ENCODE measurements at places on chromosomes 12 and 14.

DNA sequence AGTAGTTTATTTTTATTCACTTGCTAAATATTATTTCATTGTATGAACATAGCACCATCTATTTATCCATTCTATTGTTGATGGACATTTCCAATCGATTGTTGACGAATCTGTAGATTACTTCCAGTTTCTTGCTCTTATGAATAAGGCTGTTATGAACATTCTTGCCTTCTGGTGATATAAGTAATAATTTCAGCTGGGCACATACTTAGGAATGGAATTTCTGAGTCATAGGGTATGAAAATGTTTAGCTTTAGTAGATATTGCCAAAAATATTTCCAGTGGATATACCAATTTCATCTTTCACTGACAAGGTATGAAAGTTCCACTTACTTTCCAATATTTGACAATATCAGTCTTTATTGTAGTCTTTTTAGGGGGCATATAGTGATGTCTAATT lies 468.5 kb downstream of the ETNK1 start:
- H3K27ac ChIP-seq: no peak overlapping the region
- no peak for DNase-seq
- H3K36me3 ChIP-seq: no peaks in the 10 kb centered on the region
- H3K4me3 ChIP-seq: no peak overlapping the region

GRCh38 chr14:39376667-39377403 lies 55.4 kb downstream of the FBXO33 start:
- H3K27ac ChIP-seq: no peak overlapping the region
- peaks cover 4% of the 10 kb centered on the region for H3K4me1 ChIP-seq
- no peak overlapping the region for H3K4me3 ChIP-seq
- no peaks in the 10 kb centered on the region for H3K36me3 ChIP-seq
- no peaks in the 10 kb centered on the region for H3K27me3 ChIP-seq

- H3K27ac ChIP-seq: peak overlapping the region; percentile 26
- no peaks in the 10 kb centered on the region for H3K27me3 ChIP-seq
- no peak overlapping the region for H3K4me3 ChIP-seq
- DNase-seq: no peak
- peaks cover 11% of the 10 kb centered on the region for H3K4me1 ChIP-seq
Measured at GRCh38 chr14:74892745-74893144, 11.0 kb downstream of the DLST start.

GRCh38 chr12:48037267-48037915 lies 33.1 kb upstream of the COL2A1 start:
- DNase-seq: peak; percentile 87
- no peaks in the 10 kb centered on the region for H3K27me3 ChIP-seq
- H3K27ac ChIP-seq: no peak overlapping the region
- no peak overlapping the region for H3K4me3 ChIP-seq
- H3K4me1 ChIP-seq: no peaks in the 10 kb centered on the region

GRCh38 chr12:7107636-7108002 lies 1.4 kb downstream of the C1RL start:
- DNase-seq: peak; percentile 28
- peak overlapping the region; percentile 72 for H3K4me3 ChIP-seq
- H3K27me3 ChIP-seq: no peaks in the 10 kb centered on the region
- peak overlapping the region; percentile 96 for H3K27ac ChIP-seq
- no peaks in the 10 kb centered on the region for H3K36me3 ChIP-seq

GRCh38 chr14:72559202-72559601 lies 334.7 kb downstream of the DPF3 start:
- no peaks in the 10 kb centered on the region for H3K27me3 ChIP-seq
- no peak overlapping the region for H3K4me3 ChIP-seq
- no peak for DNase-seq

GRCh38 chr12:84605983-84606382 lies 306.6 kb downstream of the SLC6A15 start:
- H3K27ac ChIP-seq: no peak overlapping the region
- no peak for DNase-seq
- H3K4me1 ChIP-seq: no peaks in the 10 kb centered on the region
- H3K36me3 ChIP-seq: no peaks in the 10 kb centered on the region
- H3K4me3 ChIP-seq: no peak overlapping the region
- H3K27me3 ChIP-seq: no peaks in the 10 kb centered on the region

DNA sequence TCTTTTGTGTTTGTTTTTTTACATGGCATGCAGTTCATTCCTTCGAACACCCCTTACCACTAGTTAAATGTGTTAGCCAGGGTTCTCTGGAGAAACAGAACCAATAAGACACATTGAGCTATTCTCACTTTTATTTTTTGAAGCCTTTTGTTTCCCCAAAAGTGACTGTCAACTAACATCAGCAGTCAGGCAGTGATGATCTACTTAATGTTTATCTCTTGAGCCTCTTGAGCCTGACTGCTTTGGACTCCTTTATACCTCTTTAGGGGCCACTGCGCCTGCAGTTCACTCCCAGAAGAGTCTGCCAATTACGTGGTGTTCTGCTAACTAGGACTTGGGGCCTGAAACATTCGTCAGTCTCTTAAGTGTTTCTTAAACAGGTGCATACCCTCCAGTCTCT lies 163.7 kb upstream of the FLRT2 start:
- no peak overlapping the region for H3K4me3 ChIP-seq
- no peak for DNase-seq
- no peaks in the 10 kb centered on the region for H3K36me3 ChIP-seq
- no peak overlapping the region for H3K27ac ChIP-seq
- H3K4me1 ChIP-seq: peaks cover 5% of the 10 kb centered on the region
- H3K27me3 ChIP-seq: no peaks in the 10 kb centered on the region

GRCh38 chr12:26701604-26702215 lies 131.3 kb downstream of the ITPR2 start:
- H3K4me1 ChIP-seq: peaks cover 5% of the 10 kb centered on the region
- H3K36me3 ChIP-seq: no peaks in the 10 kb centered on the region
- peak; percentile 71 for DNase-seq
- H3K27ac ChIP-seq: no peak overlapping the region
- no peak overlapping the region for H3K4me3 ChIP-seq

DNA sequence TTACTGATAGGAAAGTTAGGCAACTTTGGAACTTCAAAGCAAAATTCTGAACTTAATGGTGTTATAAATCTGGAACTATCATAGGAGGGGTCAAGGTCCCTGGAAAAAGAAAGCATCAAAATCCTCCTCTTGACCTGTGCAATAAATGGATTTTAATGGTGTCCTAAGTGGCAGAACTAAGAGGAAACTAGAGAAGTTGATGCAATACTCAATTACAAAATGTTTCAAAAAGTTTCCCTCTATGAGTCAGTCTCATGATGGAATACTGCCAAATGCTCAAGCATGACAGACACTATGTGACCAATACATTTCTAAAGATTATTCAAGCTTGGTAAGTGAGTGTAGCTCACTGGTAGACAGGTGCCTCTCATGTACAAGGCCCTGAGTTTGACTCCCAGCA lies 47.7 kb upstream of the ERGIC2 start:
- no peak overlapping the region for H3K4me3 ChIP-seq
- H3K27me3 ChIP-seq: no peaks in the 10 kb centered on the region
- H3K4me1 ChIP-seq: no peaks in the 10 kb centered on the region

DNA sequence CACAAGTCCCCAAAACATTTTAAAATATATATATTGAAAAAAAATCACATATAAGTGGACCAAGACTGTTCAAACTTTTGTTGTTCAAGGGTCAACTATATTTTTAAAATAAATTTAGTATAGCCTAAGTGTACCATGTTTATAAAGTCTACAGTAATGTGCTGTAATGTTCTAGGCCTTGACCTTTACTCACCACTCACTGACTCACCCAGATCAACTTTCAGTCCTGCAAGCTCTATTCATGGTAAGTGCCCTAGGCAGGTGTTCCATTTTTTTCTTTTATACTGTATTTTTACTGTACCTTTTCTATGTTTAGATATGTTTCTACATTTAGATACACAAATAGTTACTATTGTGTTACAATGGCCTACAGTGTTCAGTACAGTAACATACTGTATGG lies 23.4 kb upstream of the TMTC1 start:
- no peaks in the 10 kb centered on the region for H3K27me3 ChIP-seq
- H3K36me3 ChIP-seq: no peaks in the 10 kb centered on the region
- H3K4me3 ChIP-seq: no peak overlapping the region
- no peaks in the 10 kb centered on the region for H3K4me1 ChIP-seq
- no peak overlapping the region for H3K27ac ChIP-seq

DNA sequence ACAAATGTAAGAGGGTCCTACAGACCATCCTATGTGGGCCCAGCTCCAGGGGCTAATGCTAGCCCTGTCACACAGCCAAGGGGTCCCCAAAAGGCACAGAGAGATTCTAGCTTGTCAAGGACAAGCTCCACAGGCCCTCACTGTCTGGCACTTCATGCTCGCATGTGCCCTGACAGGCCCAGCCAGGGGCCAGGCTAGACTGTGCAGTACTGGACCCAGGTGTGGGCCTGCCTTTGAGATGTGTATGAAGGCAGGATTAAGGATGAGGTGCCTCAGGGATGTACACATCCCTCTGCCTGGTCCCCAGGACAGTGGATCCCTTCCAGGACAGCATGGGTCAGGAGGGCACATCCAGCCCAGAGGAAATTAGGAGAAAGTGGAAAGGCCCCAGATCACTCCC lies 57.8 kb downstream of the VWF start:
- no peak for DNase-seq
- H3K27ac ChIP-seq: no peak overlapping the region
- no peaks in the 10 kb centered on the region for H3K27me3 ChIP-seq
- H3K36me3 ChIP-seq: no peaks in the 10 kb centered on the region
- H3K4me1 ChIP-seq: no peaks in the 10 kb centered on the region
- no peak overlapping the region for H3K4me3 ChIP-seq

DNA sequence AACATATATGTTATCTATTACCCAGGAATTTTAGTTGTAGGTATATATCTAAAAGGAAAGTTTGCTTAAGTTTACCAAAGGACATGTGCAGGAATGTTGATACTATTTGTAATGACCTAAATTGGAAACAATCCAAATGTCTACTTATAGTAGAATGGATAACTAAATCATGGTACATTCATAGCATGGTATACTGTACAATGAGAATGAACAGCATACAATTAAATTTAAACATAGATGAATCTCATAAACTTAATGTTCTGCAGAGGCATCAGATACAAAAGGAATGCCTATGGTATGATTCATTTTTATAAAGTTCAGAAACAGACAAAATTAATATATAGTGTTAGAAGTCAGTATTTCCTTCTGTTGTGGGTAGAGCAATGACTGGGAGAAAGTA lies 135.4 kb downstream of the GPHN start:
- H3K4me1 ChIP-seq: no peaks in the 10 kb centered on the region
- no peaks in the 10 kb centered on the region for H3K27me3 ChIP-seq
- no peak overlapping the region for H3K4me3 ChIP-seq
- DNase-seq: no peak
- H3K27ac ChIP-seq: no peak overlapping the region

DNA sequence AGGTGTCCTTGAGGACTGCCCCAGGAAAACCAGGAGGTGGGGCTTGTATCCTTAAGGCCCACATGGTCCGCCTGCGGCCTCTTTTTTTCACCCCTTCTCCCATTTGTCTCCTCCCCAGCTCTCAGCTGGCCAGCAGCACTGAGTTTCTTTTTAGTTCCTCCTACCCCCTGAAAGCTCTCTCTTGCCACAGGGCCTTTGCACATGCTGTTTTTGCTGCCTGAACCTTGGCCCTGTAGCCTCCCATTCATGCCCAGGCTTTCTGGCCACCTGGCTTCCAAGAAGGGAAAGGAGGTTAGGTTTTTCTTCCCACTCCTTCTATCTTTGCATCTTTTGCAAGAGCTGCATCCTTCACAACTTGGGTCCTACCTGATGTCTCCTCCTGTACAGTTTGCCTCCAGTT lies 358.1 kb downstream of the VRK1 start:
- DNase-seq: no peak
- peaks cover 13% of the 10 kb centered on the region for H3K27me3 ChIP-seq
- H3K27ac ChIP-seq: no peak overlapping the region
- H3K36me3 ChIP-seq: no peaks in the 10 kb centered on the region
- no peaks in the 10 kb centered on the region for H3K4me1 ChIP-seq

- DNase-seq: no peak
- H3K4me3 ChIP-seq: no peak overlapping the region
- no peak overlapping the region for H3K27ac ChIP-seq
- no peaks in the 10 kb centered on the region for H3K4me1 ChIP-seq
Measured at GRCh38 chr12:26740991-26741390, 92.0 kb downstream of the ITPR2 start.

DNA sequence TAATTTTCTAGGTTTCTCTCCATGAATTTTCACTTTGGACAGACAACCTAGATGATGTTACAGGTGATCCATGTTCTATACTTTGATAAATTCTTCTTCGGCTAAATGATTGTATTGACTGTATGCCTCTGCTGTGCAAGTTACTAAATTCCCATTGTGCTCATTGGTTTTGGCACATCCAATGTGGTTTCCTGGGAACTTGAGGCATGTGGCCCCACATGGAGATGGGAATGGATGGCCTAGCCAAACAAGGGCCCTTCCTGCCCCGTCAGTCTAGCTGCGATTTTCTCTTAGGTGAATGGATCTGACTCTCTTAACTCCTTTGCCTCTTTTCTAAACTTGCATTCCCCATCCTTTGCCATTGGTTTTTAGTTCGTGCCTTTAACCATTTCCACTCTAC lies 186.2 kb downstream of the PELI2 start:
- peaks cover 2% of the 10 kb centered on the region for H3K4me1 ChIP-seq
- DNase-seq: no peak
- no peaks in the 10 kb centered on the region for H3K27me3 ChIP-seq
- no peaks in the 10 kb centered on the region for H3K36me3 ChIP-seq

GRCh38 chr12:47408171-47408871 lies 297.5 kb downstream of the RPAP3 start:
- H3K27ac ChIP-seq: no peak overlapping the region
- no peak for DNase-seq
- no peak overlapping the region for H3K4me3 ChIP-seq
- no peaks in the 10 kb centered on the region for H3K36me3 ChIP-seq

DNA sequence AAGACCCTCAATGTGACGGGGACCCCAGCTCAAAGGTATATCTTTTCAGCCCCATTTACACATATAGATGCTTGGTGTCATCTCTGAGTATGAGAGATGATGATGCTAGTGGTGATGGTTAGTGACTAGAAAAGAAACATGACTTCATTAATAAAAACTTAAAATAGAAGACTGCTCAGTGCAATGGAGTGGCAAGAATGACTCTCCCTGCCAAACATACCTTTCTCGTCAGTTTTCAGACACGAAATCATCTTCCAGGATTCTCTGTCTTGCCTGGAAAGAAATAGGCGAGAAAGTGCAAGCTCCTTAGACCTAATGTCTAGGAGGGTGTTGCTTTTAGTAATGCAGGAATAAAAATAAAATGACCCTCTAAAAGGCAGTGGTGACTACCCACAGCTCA lies 71.7 kb downstream of the TPH2 start:
- H3K4me1 ChIP-seq: no peaks in the 10 kb centered on the region
- H3K27ac ChIP-seq: no peak overlapping the region
- no peak for DNase-seq
- no peaks in the 10 kb centered on the region for H3K27me3 ChIP-seq
- H3K36me3 ChIP-seq: no peaks in the 10 kb centered on the region

- H3K27me3 ChIP-seq: peaks cover 6% of the 10 kb centered on the region
- no peak overlapping the region for H3K27ac ChIP-seq
- DNase-seq: no peak
- no peak overlapping the region for H3K4me3 ChIP-seq
Measured at GRCh38 chr12:30792648-30793499, 38.1 kb upstream of the CAPRIN2 start.

GRCh38 chr14:49506650-49507049 lies 79.5 kb downstream of the RPS29 start:
- H3K4me1 ChIP-seq: no peaks in the 10 kb centered on the region
- DNase-seq: no peak
- no peaks in the 10 kb centered on the region for H3K27me3 ChIP-seq
- H3K4me3 ChIP-seq: no peak overlapping the region

GRCh38 chr14:76687611-76688382 lies 73.5 kb upstream of the VASH1 start:
- no peak overlapping the region for H3K27ac ChIP-seq
- H3K27me3 ChIP-seq: no peaks in the 10 kb centered on the region
- H3K4me1 ChIP-seq: no peaks in the 10 kb centered on the region
- no peaks in the 10 kb centered on the region for H3K36me3 ChIP-seq
- DNase-seq: peak; percentile 57

All from lung (tissue), 17 donors.